RWPE1 (cell line): ENCODE measurements at places on chromosomes 7 and 10.

DNA sequence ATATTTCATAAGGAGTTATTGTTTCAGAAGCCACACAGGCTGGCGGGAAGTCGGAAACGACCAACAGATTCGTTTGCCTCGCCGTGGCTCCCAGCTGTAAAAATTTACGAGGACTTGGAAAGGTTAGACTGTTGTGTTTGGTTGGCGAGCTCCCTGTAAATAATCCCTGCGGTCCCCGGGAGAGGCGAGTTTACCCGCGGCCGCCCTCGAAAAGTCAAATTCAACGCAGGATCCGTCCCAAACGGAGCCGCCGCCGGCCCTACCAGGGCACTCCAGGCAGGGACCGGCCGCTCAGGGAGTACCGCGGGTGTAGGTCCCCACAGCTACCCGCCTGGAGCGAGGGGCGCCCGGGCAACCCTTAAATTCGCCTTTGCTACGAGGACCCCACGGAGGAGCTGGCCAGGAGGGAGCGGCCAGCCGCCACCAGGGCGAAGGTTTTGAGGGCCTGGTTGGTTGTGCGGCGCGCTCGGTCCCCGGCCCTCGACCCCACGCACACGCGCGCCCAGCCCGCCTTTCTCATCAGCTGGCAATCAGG is 726 bp upstream of the HOXA9 start:
- DNase-seq, result no peak

GRCh38 chr7:35549781-35550180 is 145.2 kb downstream of the HERPUD2 start:
- DNase-seq, result no peak

DNA sequence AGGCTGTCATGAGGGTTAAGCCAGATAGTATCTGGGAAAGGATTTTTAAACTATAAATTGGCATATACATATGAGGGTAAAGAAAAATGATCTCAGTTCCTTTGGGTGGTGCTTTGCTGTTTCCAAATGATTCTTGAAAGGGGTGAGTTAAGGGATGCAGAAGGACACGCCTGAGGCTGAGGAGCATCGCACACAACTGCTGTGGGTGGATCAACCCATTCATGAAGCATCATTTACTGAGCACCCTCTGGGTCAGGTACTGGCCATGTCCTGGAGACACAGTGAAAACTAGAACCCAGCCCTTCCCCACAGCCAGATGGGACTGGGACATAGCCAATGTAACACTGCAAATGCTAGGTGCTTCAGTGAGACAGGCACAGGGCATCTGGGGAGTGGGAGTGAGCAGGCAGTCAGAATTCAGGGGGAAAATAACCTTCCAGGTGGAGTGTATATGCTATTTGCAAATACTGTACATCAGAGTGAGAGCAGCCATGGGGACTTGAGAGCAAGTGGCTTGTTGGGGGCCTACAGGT is 112.1 kb downstream of the WDFY4 start:
- no peak for DNase-seq

- DNase-seq, result no peak
Observed at GRCh38 chr7:51593628-51594027, 277.0 kb upstream of the COBL start.

DNA sequence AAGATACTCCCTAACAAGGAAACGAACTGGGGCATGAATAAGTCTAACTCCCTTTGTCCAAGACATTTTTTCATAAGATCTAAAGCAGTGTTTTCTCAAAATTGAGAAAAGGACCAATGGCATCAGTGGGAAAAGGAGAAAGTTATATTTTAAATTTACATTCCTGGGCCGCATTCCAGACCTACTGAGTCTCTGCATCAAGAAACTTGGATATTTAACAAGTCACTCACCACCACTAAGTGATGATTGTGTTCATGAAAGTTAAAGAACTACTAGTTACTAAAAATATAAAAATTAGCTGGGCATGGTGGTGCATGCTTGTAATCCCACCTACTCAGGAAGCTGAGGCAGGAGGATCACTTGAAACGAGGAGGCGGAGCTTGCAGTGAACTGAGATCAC is 149.6 kb upstream of the MEOX2 start:
- DNase-seq, result no peak

DNA sequence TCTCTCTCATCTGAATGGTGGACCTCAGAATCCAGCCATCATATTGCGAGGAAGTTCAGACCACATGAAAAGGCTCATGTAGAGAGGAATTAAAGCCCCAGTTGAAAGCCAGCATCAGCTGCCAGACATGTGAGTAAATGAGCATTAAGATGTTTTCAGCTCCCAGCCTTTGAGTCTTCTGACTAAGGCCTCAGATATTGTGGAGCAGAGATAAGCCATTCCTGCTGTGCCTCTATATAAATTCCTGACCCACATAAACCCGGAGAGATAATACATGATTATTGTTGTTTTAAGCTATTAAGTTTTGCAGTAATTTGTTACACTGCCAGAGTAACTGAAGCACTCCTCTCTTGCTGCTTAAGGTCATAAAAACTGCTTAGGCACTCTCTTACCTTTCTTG is 14.6 kb downstream of the FAM149B1 start:
- DNase-seq, result no peak

DNA sequence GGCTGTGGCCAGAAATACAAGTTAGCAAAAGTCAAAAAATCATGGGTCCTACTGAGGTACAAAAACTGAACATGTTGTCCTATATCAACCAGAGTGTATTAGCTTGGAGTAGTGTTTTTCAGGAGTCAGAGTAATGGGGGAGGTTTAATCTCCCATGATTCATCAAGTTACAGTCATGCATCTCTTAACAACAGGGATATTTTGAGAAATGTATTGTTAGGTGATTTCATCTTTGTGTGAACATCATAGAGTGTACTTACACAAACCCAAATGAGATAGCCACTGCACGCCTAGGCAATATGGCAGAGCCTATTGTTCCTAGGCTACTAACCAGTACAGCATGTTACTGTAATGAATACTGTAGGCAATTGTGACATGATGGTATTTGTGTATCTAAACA is 14.9 kb upstream of the TES start:
- DNase-seq, result no peak

DNA sequence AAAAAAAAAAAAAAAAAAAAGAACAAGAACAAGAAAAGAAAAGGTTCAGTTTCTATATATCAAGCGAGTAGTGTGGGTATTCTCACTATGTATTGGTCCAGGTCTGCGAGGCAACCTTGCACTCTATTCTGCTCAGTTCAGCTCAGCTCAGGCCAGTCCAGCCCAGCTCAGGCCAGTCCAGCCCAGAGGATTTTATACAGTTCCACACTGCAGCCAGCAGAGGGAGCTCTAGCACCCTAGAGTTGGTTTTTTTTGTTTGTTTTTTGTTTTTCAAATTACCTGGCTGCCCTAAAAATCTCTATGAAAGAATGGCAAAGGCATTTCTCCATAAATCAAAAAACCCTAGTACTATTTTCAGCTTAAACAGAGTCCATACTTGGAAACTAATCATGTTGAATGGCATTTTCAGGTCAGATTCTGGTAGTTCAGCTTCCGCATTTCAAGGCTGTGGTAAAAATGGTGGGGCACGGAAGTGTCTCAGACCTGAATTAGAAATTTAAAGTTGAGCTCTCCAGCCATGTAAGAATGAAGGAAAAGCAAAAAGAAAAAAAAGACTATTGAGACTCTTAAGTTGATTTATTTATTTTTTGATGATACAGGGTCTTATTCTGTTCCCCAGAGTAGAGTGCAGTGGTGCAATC is 55.2 kb upstream of the GSDME start:
- DNase-seq, result peak; percentile 60

DNA sequence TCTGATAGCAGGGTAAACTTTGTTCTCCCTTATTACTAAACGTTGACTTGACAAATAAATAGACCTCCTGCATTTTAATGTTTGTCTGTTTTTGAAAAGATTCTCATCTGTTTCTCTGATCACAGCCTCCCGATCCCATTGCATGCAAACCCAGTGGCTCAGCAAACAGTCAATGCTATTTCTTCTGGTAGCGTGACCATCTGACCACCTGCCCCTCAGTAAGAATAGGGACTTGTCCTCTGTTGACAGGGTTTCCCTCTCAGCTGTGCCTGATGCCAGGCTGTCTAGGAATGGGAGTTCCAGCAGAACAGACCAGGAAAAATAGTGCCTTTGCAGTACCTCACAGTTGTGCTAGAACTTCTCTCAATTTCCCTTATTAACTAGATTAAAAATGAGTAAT is 40.7 kb upstream of the EBLN1 start:
- no peak for DNase-seq

- no peak for DNase-seq
Observed at GRCh38 chr7:155418941-155419755, 38.8 kb upstream of the EN2 start.

DNA sequence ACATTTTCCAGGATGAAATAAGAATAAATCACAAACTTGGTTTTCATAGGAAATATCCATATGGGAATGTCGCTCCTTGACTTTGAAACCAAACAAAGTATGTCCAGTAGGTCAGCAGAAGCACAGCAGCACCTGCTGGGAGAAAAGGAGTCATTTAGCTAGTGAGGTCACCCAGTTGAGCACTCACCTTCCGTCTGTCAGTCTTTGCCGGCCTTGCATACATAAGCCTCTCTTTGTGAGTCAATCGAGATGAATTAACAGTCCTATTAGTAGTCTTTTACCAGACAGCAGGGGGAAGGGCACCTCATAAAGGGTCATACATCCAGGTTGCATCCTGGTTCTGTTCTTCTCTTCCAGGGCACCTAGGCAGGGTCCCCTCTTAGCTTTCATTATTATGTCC is 232.5 kb upstream of the FZD1 start:
- no peak for DNase-seq

DNA sequence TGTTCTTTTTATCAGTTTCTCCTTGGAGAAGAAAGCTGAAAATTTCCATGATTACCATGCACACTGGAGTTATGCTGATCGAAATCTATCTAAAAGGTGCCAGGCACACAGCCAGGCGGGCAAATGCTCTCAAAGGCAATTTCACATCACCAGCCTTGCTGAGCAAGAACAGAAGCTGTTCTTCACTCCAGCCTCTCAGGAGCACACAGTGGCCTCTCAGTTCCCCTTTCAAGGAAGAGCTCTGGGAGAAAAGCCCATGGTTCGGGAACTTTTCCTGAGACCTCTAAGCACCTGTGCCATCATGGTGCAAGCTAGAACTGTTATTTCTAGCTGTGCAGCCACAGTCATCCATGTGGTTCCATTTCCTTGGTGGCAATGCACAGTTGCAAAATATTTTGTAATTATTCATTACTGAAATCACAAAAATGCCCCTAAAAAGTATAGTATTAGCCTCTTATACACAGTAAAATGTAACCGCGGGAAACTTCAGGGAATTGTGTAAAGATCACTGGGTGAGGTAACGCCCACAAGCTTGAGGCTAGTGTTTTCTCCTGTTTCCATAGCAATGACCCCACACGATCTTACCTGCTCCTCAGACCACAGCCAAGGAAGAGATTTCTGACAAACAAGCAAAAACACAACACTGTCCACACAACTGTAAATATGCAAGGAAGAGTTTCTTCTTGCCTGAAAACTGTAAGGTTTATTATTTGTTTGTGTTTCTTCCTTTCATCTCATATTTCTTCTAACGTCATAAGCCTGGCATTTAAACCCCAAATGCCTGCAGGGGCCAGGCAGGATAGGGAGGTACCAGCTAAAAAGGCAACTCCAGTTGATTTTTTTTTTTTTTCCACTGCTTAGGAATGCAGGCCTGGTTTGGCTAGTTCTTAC is 121.2 kb downstream of the FAM107B start:
- peak; percentile 85 for DNase-seq

DNA sequence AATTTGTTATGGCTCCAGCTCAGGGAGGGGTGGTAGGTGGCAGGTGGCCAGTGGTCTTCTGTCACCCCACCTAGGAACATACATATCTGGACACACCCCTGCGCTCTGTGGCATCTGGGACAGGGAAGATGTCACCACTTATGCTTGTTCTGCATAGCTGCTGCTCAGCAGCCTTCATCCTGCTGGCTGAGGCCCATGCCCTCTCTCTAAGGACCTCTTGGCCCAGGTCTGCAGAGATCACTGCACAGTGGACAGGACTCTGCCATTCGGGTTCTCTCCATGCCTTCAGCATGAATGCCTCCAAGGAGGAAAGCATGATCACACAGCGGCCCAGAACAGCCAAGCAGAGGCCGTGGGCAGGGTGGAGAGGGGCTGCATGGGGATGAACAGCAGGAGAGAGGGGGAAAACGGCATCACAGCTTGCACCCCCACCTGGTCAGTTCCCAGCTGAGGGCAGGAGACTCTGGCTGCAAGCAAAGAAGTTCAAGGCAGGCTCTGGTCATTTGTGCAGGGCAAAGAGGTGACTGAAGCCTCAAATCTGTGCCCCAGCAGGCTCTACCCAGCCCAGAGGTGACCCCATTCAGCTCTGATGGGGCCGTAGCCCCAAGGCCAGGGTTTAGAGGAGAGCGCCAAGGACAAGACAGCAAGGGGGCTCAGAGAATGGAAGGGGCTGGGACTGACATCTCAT is 47.8 kb upstream of the GDF10 start:
- no peak for DNase-seq

DNA sequence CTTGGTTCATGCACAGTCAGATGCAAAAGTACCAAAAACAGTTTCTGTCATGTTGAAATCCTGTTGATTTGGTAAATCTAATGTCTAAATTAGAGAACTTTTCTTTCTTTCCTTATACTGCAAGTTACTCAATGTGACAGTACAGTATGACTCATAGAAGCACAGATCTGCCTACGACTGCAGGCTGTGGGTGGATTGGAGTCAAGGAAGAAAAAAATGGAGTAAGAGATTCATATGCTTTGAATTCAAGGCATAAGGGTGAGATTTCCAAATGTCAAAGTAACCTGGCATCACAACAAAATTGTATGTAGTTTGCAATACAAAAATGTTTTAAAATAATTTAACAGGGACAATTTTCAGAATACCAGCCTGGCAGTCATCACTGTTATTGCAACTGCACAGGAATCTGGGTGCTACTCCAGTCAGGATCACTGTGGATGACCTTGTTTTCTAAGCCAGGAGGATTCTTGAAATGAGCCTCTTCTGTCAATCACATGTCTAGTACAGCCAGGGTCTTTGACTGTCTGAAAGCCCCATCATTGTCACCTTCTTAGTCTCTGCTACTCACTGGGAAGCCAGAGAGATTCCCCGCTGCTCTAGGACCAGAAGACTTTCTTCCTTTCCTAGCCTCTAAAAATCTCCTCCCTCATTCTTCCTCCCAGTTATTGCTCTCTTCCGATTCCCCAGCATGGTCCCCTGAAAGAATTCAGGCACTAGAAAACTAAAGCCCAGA is 83.6 kb downstream of the CD36 start:
- DNase-seq, result peak; percentile 70

- no peak for DNase-seq
Observed at GRCh38 chr7:109456116-109456515, 886.4 kb downstream of the DNAJB9 start.

DNA sequence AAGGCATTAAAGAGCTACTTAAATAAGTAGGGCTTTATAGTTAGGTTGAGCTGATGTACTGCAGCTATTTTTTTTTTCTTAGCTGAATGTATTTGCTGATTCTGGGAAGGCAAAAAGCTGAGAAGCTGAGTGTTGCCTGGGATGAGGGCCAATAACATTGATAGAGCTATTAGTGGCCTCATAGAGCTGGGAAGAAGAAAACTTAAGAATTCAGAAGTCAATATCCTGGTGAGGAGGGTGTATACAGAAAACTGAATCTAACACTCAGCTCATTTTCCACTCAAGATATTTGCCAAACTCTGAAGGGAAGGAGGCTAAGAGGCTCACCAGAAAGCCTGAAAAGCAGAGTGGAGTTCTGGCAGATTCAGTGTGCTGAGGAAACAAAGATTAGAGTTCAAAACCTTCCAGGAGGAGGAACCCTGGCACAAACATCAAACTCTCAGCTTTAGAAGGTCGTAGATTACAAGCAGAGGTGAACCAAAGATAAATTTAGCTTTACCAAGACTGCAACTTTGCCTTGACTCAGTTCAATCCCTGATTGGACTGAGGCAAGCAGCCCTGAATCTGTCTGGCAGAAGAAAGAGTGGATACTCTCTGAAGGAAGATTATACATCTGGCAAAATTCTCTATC is 11.3 kb downstream of the PPP1R3C start:
- DNase-seq, result no peak
